Cardiac muscle cell (in vitro differentiated cells and primary cell): ENCODE measurements at places on chromosomes 4 and X.

DNA sequence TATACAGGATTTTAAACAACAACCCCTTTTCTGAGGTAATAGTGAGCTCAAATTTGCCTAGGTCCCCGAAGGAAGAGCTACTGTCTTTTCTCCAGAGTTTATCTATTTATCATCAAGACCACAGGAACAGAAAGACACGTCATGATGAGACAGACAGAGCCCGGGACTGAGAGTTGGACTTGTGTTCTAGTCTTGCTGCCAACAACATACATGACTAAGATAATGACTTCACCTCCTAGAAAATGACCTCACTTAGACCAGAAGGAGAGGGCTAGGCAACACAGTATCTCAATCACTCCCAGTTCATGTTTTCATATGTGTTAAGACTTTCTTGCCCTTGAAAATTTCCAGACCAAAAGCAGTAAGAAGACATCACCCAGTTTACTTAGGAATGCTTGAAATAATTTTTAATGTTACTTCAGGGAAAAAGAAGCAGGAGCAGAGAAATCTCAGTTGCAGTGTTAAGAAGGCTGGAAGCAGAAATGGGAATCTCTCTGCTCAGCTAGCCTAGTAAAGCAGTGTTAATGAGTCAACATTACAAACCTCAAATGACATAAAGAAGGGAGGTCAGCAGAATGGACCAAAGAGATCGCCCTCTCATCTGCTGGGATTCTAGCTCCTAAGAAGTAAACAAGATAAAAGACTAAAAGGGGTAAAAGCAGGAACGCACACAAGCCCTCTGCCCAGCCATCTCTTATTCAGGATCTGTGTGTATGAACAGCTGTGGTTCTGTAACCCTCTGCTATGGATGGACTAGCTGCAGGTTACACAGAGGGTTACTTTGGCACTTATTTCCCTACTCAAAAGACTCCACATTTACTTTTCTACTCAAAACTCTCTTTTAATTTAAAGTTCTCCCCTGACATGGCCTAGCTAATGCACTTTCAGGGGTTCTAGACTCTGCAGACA is 24.8 kb downstream of the PDGFC start:
- no peak for DNase-seq

- DNase-seq = no peak
Observed at GRCh38 chr4:164765833-164766232, 11.9 kb downstream of the SMIM31 start.

GRCh38 chr4:93334003-93334402 is 494.6 kb upstream of the ATOH1 start:
- no peak for DNase-seq

- DNase-seq = no peak
Observed at GRCh38 chrX:39204945-39205344, 403.7 kb downstream of the MID1IP1 start.

- no peak for DNase-seq
Observed at GRCh38 chr4:33696041-33696440, 2548.3 kb downstream of the ARAP2 start.

- no peak for DNase-seq
Observed at GRCh38 chr4:72318421-72319170, 250.4 kb downstream of the ADAMTS3 start.

DNA sequence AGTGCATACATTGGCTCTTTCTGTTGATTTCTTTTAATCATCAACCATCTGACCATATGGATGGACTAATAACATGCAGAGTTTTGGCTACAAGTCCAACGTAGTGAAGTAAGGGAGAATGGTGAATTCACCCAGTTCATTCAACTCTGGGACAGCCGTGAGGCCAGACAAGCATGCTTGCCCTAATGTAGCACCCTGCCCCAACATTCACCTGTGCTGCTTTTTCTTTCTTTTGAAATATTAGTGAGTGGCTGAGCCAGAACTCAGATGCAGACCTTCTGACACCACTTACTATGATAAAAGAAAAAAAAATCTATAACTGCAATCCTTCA is 17.5 kb downstream of the ARSJ start:
- no peak for DNase-seq

- no peak for DNase-seq
Observed at GRCh38 chr4:136302566-136302965, 1229.7 kb downstream of the PCDH18 start.

- DNase-seq = no peak
Observed at GRCh38 chrX:19331831-19332230, 11.9 kb upstream of the PDHA1 start.

DNA sequence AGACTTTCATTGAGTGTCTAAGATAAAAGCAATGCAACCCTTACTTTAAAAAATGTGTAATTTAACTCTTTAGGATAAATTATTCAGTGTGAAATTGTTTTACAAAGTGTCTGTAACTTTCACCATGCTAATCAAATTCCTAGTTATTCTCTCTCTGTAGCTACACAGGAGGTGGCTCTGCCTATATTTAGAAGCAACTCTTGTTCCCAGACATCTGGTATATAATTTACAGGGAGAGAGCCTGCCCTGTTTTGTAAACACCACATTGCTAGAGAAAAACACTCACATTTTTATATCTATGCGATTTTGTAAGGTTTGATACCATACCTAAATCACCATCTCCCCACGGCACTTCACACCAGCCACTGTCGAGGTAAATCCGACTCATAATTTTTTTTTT is 35.5 kb upstream of the SPATA4 start:
- DNase-seq = no peak

- DNase-seq = no peak
Observed at GRCh38 chrX:3268829-3269228, 77.6 kb downstream of the MXRA5 start.
